ENCODE measurements at places on chromosomes 1 and 21.
A peak's percentile ranks its signal among the peaks of the same experiment; 100 is the strongest.

- DNase-seq, result no peak
Observed at GRCh38 chr21:33481314-33481943, 1.7 kb upstream of the TMEM50B start.

GRCh38 chr1:205480349-205480985 lies 24.0 kb upstream of the CDK18 start:
- DNase-seq, result peak; percentile 47

DNA sequence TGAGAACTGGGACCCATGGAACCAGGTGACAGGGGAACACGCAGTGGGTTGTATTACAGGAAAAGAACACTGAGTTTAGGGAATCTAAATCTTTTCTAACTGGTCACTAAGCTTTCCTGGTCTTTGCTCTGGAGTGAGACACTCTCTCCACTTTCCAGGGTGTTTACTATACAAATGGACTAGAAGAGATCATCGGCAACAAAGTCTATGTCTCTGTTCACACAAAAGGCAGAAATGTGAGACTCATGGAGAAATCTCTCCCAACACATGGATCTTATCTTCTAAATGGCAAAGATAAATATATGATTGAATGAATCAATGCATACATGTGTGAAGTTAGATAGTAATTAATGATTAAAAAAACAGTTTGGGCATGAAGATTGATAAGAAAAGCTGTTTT lies 101.6 kb upstream of the DPT start:
- no peak for DNase-seq

- no peak for DNase-seq
Observed at GRCh38 chr1:75412616-75413015, 198.3 kb downstream of the SLC44A5 start.

GRCh38 chr1:7625401-7625800 lies 145.7 kb upstream of the VAMP3 start:
- DNase-seq, result no peak

DNA sequence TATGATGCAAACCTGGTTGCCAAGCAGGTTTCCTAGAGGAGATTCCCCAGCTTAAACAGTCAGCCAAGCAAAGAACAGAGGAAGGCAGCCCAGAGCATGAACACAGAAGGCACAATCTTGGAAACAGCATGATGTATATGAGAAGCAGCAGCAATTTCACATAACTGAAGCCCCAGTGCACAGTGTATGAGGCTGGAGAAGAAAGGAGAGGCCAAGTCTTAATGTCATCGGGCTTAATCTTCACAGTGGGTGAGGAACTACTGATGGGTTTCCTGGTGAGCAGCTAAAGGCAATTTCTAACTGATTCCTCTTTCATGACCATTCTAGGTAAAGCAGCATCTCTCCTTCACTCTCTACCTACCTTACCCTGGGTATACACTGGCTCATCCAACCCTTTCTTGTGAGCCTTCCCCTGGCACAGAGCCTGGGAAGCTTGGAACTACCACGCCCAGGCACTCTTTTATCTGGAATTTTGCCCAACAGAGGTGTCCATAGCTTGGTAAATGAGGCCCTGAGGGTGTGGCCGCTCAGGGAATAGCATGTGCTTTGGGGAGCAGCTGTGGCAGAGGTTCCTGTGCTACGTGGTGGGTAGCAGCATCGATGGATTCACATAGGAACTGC lies 22.0 kb downstream of the FYB2 start:
- DNase-seq, result no peak

GRCh38 chr1:30536530-30536929 lies 186.9 kb downstream of the MATN1 start:
- no peak for DNase-seq

DNA sequence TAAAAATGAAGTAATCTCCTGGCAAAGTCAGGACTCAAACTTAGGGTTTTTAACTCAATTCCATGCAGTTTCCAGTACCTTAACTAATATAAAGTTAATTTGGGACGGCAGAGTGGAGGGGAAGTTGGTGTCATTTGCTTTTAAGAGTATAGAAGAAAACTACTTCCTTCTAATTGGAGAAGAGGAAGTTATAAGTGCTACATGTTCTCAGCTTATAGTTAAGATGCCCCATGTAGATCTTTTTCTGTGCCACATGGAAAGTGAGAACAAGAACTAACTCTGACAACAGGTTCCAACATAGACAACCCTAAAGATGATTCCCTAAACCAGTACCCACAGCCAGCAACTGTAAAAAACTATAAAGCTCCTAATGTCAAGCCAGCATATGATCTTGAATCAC lies 11.5 kb downstream of the RRAGC start:
- DNase-seq, result no peak

- DNase-seq, result no peak
Observed at GRCh38 chr1:188496506-188496905, 1667.8 kb downstream of the PLA2G4A start.

GRCh38 chr1:154743526-154744036 lies 126.5 kb downstream of the KCNN3 start:
- DNase-seq, result no peak

- DNase-seq, result no peak
Observed at GRCh38 chr1:95309031-95309471, 75.0 kb downstream of the RWDD3 start.

- no peak for DNase-seq
Observed at GRCh38 chr1:182930985-182931384, 22.0 kb downstream of the SHCBP1L start.

DNA sequence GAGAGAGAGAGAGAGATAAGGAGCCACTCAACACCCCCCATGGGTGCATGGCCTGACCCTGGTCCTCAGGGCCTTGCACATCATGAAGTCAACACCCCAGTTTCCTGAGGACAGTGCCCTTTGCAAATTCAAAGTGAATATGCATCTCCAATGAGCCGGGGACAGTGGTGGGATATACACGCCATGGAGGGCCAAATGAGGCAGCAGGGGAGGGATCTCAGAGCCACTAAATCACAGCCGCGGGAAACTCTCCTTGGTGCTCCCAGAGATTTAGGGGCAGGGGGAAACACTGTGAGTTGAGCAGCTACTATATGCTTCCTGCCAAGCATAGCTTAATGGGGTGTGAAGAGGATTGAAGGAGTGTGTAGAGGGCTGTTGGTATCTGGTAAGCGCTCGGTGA lies 35.5 kb downstream of the MATN1 start:
- no peak for DNase-seq
